ENCODE measurements at places on chromosomes 6 and 20.

DNA sequence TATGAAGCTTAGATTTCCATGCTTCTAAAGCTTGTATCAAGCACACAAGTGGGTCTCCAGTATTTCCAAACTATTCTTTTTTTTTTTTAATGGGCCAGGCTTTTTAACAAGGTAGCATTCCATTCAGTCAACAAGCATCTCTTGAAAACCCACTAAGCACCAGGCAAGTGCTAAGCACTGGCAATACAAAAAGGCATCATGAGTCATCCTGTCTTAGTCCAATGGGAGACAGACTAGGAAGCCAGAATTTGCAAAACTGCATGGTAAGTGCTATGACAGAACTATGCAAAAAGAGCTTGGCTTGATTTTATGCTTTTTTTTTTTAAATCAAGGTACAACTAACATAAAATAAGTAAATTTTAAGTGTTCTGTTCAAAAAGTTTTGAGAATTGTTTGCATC, 109.3 kb upstream of the DST start:
- DNase-seq, result peak; percentile 30

GRCh38 chr6:108746836-108747575, 101.2 kb upstream of the ARMC2 start:
- DNase-seq, result no peak

- peak; percentile 47 for DNase-seq
These were observed 158.3 kb downstream of the DOK5 start for GRCh38 chr20:54633374-54634355.

- DNase-seq, result no peak
These were observed 38.9 kb downstream of the SAMD5 start for GRCh38 chr6:147547369-147547902.

GRCh38 chr6:1390946-1391799, 1.8 kb downstream of the FOXF2 start:
- DNase-seq, result no peak

GRCh38 chr6:110728501-110728900, 86.8 kb downstream of the CDK19 start:
- no peak for DNase-seq

GRCh38 chr6:30357678-30358540, 13.0 kb downstream of the RPP21 start:
- peak; percentile 79 for DNase-seq

GRCh38 chr6:170049641-170050561, 241.0 kb downstream of the DLL1 start:
- DNase-seq, result no peak

DNA sequence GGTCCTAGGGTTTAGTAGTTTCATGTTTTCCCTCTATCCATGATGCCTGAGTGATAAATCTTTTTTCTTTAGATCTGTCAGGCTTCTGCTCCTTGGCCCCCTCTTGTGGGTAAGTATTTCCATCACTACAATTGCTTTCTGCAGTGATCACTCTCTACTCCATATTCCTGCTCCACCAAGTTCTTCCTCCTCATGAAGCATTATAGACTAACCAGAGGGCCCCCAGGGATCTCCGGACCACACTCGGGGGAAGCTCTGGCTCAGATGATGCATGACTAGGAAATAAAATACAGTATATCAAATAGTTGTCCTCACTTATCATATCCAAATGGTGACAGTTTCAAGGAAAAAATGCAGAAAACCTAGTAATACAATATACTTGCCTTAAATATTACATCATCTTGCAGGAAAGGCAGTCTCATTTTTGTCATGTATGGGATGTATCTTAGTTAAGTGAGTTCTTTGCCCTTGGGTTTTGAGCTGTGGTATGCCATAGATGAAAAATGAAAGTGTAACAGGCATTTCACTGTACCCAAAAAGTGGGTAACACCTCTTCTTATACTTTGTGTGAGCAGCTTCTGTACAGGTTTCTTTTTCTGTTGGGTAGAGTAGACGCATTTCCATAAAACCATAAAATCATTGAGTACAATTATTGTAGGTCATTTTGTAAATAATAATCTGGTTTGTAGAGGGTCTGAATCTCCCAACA, 200.9 kb upstream of the EYA4 start:
- peak; percentile 5 for DNase-seq

- DNase-seq, result peak; percentile 74
These were observed 946 bp downstream of the BEND3 start for GRCh38 chr6:107114213-107114925.

DNA sequence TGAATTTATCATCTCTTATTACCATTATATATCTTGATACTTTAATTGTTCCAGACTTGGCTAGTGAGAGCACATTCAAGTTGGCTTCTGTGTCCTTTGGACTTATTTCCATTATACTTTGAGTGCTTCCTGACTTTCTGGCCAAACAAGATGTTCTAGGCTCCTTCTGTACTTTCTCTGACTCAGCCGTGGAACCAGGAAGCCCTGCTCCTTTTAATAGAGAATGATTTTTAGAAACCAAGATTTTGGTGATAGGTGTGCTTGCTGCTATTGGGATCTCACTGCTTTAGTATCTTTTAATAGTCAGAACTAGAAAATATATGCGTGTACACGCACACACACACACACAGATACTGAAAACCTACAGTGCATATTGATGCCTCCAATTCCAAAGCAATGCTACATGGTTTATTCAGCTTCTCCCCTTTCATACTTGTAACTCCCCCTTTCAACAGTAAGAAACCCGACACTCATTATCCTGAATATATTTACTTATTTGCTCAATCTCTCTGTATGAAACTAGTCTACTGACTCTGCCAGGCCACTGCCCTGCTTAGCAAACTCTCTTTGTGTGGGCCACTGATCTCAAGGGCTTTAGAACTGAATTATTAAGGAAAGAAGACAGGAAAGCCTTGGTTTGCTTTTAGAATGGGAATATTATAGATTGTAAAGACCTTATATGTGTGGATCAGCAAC, 42.7 kb upstream of the EZR start:
- no peak for DNase-seq

DNA sequence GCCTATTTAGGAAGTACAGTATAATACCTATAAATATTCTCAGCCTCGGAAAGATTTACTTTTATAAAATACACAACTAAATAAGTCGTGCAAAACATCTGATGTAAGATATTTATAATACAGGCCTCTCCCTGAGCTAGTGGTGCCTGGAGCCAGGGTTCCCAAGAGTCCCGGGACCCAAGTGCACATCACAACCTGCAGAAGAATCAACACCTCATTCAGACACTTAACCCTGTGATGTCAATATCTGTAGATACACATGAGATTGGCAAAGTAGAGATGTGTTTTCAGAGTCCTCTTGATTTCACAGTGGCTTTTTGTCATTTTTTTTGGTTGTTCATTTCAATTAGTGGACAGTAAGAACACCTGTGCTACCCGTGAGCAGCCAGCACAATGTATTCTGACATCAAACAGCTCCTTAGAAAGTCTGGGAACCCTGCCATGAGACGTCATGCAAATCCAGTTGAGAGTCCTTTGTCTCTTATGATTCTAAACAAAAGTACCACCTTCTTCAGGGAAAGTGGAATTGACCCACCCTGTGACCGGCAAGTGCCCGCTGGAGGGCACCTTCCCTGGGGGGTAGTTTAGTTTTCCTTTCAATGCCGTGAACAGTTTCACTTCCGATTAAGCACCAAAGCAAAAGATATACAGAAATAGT, 101.6 kb downstream of the DACT2 start:
- DNase-seq, result no peak

- peak; percentile 75 for DNase-seq
These were observed 38.3 kb downstream of the ARHGAP18 start for GRCh38 chr6:129671442-129672340.

DNA sequence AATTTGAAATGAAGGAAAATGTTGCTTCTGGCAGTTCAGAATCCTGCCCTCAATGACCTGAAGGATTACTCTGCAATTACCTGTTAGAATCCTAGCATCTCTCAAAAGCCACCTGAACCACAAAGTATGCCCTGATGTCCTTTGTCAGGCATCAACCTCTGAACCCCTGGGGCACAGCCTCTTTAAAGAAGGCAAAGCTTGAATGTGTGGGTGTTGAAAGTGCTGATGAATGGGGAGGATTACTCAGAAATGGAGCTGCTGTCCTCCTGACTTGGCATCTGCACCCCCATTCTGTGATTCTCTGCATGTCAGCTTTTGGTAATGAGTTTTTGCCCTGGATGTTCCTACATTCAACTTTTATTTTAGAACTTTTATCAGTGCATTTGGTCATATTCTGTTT, 179.2 kb downstream of the PKHD1 start:
- no peak for DNase-seq

GRCh38 chr6:140440223-140440835, 1065.9 kb upstream of the CITED2 start:
- DNase-seq, result no peak

- DNase-seq, result no peak
These were observed 465.1 kb upstream of the CHD6 start for GRCh38 chr20:42083280-42083679.

DNA sequence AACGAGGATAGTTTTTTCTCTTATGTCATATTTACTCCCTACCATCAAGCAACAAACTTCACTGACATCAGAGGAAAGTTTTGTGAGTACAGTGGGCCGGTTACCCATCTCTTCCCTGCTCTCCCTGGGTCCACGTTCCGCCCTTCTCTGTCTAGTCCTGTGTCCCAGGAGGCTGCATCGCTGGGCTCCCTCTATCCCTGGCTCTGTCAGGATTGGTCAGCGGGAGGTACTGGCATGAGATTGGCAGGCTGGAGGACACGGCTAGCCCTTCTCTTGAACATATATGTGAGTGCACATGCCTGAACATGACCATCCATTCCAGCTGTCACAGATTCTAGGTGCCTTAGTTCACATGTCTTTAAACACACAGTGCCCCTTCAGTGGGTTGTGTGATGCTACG, 30.3 kb upstream of the TMEM181 start:
- no peak for DNase-seq

DNA sequence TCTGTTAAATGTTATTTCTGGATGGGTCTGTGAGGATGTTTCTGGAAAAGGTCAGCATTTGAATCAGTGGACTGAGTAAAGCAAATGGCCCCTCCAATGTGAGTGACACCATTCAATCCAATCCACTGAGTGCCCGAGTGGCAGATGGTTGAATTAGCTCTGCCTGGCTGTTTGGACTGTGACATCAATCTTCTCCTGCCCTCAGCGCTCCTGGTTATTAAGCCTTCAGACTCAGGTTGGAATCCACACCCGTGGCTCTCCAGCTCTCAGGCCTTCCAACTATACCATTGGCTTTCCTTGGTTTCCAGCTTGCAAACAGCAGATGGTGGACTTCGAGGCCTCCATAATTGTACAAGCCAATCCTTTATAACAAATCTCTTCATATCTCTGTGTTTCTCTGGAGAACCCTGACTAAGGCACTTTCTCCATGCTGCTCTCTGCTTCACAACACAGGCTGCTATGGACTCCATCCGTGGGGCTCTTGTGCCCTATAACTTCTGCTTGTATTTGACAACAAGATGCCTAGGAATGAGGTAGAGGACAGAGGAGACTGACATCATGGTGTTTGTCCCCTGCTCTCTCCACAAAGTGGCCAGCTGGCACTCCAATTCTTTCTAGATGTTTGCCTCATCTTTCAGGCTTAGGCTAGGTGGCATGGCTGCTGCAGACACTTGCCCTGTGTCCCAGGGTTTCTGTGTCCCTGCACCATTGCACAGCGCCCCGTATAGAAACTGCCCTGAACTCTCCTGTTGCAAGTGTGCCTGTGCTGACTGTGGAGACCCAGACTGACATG, 4.8 kb upstream of the CSTL1 start:
- DNase-seq, result no peak

GRCh38 chr6:33140556-33140955, 51.7 kb downstream of the COL11A2 start:
- no peak for DNase-seq

GRCh38 chr20:17442588-17442987, 88.6 kb downstream of the BFSP1 start:
- no peak for DNase-seq

DNA sequence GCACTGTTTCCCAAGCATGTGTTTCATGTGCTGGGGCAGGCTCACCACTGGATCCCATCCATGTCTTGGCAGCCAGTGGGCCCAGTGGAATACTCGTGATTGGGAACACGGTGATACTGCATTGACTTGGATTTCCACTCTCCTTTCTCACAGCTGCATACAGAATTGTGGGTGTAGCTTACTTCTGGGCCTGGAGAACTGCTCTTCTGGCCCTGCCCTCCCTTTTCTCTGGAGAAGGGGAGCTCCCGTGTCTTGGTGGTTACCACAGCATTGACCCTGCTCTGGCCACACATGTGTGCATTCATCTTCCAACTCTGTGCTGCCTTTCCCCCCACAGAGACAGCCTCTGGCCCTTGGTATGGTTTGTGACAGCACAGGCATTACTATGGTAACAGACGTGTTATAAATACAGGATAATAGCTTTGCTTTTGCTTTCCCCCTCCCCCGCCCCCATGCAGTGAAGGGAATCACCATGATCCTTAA, 21.6 kb downstream of the SOBP start:
- DNase-seq, result no peak

GRCh38 chr6:46556053-46556452, 64.8 kb upstream of the RCAN2 start:
- peak; percentile 11 for DNase-seq

DNA sequence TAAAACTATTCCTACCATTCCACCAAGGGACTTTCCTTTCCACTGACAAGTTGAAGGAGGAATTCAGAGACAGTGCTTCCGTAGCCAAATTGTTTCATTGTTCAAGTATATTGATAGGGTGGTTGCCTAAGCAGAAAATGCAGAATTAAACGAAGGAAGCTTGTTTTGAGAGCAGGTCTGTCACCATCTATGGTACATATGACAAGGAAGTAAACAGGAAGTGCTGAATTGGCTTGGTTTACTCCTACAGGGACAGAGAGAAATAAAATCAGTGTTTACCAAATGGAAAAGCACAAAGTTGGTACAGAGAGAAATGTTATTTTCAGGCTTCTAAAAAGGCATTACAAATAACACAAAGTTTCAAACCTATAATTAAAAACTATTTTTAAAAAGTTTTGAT, 421.8 kb downstream of the CDC5L start:
- no peak for DNase-seq

DNA sequence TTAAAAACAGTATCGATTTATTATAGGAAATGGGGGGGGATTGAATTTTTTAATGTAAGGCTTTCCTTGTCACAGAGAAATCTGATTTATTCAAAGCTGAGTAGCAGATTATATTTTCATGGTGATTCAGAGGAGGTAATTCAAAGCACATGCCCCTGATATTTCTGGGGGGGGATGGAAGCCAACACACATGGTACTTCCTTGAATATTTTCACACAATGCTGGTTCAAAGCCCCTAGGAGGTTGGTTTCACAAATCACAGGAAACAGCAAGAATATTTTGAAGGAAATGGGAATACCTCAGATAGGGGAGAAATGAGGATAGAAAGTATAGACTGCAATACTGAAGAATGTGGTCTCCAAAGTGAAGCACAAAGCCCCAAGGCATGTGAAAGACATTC, 98.8 kb downstream of the RTN4IP1 start:
- DNase-seq, result no peak

GRCh38 chr20:33647603-33648395, 14.3 kb upstream of the C20orf144 start:
- no peak for DNase-seq

- peak; percentile 41 for DNase-seq
These were observed 66.5 kb upstream of the PIM1 start for GRCh38 chr6:37103169-37104039.

GRCh38 chr6:166341977-166342348, 382 bp downstream of the SFT2D1 start:
- peak; percentile 18 for DNase-seq

- DNase-seq, result no peak
These were observed 206.3 kb downstream of the PREX1 start for GRCh38 chr20:48621376-48622078.

GRCh38 chr6:87436435-87436834, 28.7 kb downstream of the CFAP206 start:
- peak; percentile 87 for DNase-seq

Data from common myeloid progenitor, CD34-positive (primary cell).